Pulmonary artery endothelial cell (primary cell): ENCODE measurements at places on chromosomes 13 and 19. TPM values are rescaled to one million over a fixed set of nuclear protein-coding genes. Genes with fewer than 3 reads are reported as not detected.

Gene ASPDH
- not detected in 2 replicates for total RNA-seq

Gene ZNF69
- 1.1 and 11.1 TPM in 2 replicates for total RNA-seq

Gene ZNF418
- 4.6 and 6.6 TPM in 2 replicates for total RNA-seq

Gene KDM4B
- 11.7 and 13.7 TPM in 2 replicates for total RNA-seq

Gene TMIGD2
- total RNA-seq, result not detected in 2 replicates

Gene FXYD3
- not detected in 2 replicates for total RNA-seq

Gene SHANK1
- total RNA-seq, result 0.26 and 0.63 TPM in 2 replicates

Gene WDR87
- total RNA-seq, result not detected in 2 replicates

Gene PDX1
- total RNA-seq, result not detected in 2 replicates

Gene CD177
- not detected in 2 replicates for total RNA-seq

Gene SCEL
- under 0.01 TPM in 1 of 2 replicates, not detected in the other for total RNA-seq

Gene STOML3
- total RNA-seq, result not detected in 2 replicates

Gene CYP2A6
- total RNA-seq, result not detected in 2 replicates

Gene HIF3A
- total RNA-seq, result 4.6 and 5.3 TPM in 2 replicates

Gene TPT1
- 2,284 and 2,494 TPM in 2 replicates for total RNA-seq

Gene CGB3
- total RNA-seq, result not detected in 2 replicates

Gene MYBPC2
- not detected in 2 replicates for total RNA-seq

Gene IPO5
- total RNA-seq, result 216 and 227 TPM in 2 replicates

Gene ZNF763
- 0.40 and 1.9 TPM in 2 replicates for total RNA-seq

Gene ZIM2
- 0.46 TPM in 1 of 2 replicates, not detected in the other for total RNA-seq

Gene STARD13
- 32.5 and 35.0 TPM in 2 replicates for total RNA-seq

Gene PSPC1
- total RNA-seq, result 79.7 and 86.8 TPM in 2 replicates

Gene GTF3A
- 106 and 125 TPM in 2 replicates for total RNA-seq

Gene C19orf44
- total RNA-seq, result 1.6 and 2.6 TPM in 2 replicates
